ENCODE measurements at places on chromosomes 4 and X.

GRCh38 chr4:66766557-66766956 is 778.7 kb downstream of the CENPC start:
- no peak overlapping the region for H3K4me3 ChIP-seq
- no peak overlapping the region for H3K27ac ChIP-seq
- H3K36me3 ChIP-seq, result no peaks in the 10 kb centered on the region
- DNase-seq, result no peak

GRCh38 chr4:128668566-128668965 is 140.9 kb upstream of the JADE1 start:
- H3K4me1 ChIP-seq, result no peaks in the 10 kb centered on the region
- H3K4me3 ChIP-seq, result no peak overlapping the region
- no peaks in the 10 kb centered on the region for H3K27me3 ChIP-seq
- DNase-seq, result no peak
- no peaks in the 10 kb centered on the region for H3K36me3 ChIP-seq

DNA sequence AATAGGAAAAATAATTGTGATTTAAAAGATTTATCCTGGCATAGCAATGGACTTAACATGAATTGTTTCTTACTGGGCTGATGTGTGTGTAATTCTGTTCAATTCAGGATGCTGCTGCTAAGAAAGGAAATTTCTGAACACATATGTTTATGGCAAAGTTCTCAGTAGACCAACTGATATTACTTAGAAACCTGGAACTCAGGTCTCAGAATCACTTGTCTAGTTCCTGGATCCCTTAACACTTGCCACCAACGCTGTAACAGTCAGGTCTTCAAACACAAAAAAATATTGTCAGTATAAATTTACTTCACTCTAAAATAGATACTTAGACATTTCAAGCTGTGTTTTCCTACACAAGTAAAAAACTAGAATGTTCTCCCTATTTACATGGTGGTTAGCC is 5.5 kb downstream of the CASP3 start:
- H3K4me3 ChIP-seq, result no peak overlapping the region
- H3K36me3 ChIP-seq, result peaks cover 3% of the 10 kb centered on the region
- no peak for DNase-seq
- H3K27me3 ChIP-seq, result no peaks in the 10 kb centered on the region
- H3K27ac ChIP-seq, result no peak overlapping the region

DNA sequence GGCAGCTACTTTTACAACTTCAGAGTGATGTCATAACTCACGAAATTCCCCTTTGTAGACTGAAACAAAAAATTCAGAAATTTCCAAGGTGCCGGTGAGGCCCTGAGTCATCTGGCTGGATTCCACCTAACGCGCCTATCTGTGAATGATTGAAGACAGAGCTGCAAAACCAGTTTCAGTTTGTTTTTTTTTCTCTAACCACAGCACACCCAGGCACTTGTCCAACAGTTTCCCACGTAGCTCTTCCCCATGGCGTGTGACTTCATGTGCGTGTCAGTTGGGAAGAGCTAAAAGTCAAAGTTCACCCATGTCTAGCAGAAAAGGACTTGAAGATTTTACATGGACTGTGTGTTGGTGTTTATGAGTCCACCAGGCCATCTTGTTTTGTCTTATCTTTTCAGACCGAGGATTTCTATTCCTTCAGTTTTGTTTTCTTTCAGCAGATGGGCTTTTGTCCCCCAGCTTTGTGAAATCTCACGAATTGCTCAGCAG is 16.4 kb downstream of the TCEANC start:
- H3K4me1 ChIP-seq, result peaks cover 2% of the 10 kb centered on the region
- no peak overlapping the region for H3K4me3 ChIP-seq
- no peaks in the 10 kb centered on the region for H3K36me3 ChIP-seq
- H3K27ac ChIP-seq, result peak overlapping the region; percentile 30
- H3K27me3 ChIP-seq, result peaks cover 20% of the 10 kb centered on the region

DNA sequence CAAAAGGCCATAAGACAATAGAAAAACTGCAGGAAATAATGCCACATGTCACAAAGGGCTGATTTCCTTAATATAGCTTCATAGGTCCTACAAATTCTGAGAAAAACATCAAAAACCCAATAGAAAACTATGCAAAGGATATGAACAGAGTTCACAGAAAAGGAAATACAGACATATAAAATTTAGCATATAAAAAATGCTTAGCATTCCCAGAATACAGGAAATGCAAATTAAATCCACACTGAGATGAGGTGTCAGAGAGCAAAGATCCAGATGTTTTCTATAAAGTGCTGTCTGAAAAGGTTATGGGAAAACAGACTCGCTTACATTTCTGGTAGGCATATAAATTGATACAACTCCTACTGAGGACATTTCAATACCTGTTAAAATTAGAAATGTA is 33.8 kb downstream of the TXK start:
- no peaks in the 10 kb centered on the region for H3K36me3 ChIP-seq
- no peak for DNase-seq
- no peak overlapping the region for H3K27ac ChIP-seq
- no peak overlapping the region for H3K4me3 ChIP-seq

DNA sequence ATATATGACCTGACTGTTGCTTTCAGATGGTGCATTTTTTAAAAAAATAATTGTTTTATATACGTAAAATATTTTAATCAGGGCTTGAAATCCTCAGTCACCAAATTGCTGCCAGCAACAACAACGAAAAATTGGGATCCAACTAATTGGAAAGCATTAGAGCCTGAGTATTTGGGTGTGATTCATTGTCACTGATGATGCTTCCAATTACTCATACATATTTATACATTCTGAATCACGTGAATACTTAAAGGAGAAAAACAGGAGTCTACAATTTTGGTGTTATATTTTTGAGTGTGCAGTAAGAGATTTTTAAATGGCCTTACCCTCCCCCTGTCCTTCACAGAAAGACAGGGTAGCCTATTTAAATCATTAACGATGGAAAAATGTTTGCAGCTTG is 765.6 kb upstream of the TENM3 start:
- H3K27me3 ChIP-seq, result no peaks in the 10 kb centered on the region
- H3K27ac ChIP-seq, result no peak overlapping the region
- no peak overlapping the region for H3K4me3 ChIP-seq
- H3K4me1 ChIP-seq, result no peaks in the 10 kb centered on the region

- no peaks in the 10 kb centered on the region for H3K27me3 ChIP-seq
- DNase-seq, result no peak
- peaks cover 2% of the 10 kb centered on the region for H3K4me1 ChIP-seq
- H3K27ac ChIP-seq, result no peak overlapping the region
These were observed 1.2 kb upstream of the TMSB4X start for GRCh38 chrX:12973561-12974304.

DNA sequence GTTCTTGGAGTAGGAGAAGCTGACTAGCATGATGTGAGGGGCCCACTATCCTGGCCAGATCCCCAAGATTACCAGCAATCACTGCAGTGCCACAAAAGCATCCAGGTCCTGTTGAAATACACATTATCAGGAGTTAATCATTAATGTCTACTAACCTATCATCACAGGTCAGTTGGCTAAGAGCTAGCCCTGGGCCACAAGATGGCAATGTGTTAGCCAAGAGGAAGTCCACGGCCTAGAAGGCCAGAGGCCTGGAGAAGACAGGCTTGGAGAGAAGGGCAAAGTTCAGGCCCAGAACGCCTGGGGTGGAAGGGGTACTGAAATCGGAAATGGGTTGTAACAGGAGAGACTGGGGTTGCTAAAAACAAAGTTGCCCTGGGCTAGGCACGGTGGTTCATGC is 19.9 kb upstream of the KIAA1210 start:
- H3K27ac ChIP-seq, result no peak overlapping the region
- H3K36me3 ChIP-seq, result no peaks in the 10 kb centered on the region
- no peak overlapping the region for H3K4me3 ChIP-seq

DNA sequence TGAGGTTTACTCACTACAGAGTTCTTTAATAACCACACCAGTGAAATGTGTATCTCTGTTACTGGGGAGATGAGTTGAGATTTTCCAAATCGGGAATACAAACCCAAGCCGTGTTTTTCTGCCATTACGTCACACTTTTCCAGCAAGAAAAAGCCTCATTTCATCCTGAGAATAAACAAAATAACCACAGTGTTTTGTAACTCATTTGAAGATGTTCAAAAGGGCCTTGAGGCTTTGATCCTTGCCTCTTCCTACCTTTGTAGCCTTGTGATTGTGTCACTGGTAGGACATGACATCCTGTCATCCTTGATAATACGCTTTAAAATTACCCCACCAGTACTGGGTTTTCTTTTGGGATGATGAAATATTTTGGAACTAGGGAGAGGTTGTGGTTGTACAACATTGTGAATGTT is 2.9 kb downstream of the USP11 start:
- peak; percentile 6 for DNase-seq
- no peak overlapping the region for H3K4me3 ChIP-seq
- H3K27ac ChIP-seq, result no peak overlapping the region

- H3K4me1 ChIP-seq, result no peaks in the 10 kb centered on the region
- no peak overlapping the region for H3K27ac ChIP-seq
- no peaks in the 10 kb centered on the region for H3K27me3 ChIP-seq
These were observed 75.9 kb downstream of the QRFPR start for GRCh38 chr4:121304893-121305292.
